ENCODE measurements at places on chromosomes 6 and 20. TPM values are rescaled to one million over a fixed set of nuclear protein-coding genes. Genes with fewer than 3 reads are reported as not detected.
A peak's percentile ranks its signal among the peaks of the same experiment; 100 is the strongest.

Gene MYLK2
- total RNA-seq = 0.10 TPM

Gene TJAP1
- 23.2 TPM for total RNA-seq

Gene MYL9
- 1,967 TPM for total RNA-seq

DNA sequence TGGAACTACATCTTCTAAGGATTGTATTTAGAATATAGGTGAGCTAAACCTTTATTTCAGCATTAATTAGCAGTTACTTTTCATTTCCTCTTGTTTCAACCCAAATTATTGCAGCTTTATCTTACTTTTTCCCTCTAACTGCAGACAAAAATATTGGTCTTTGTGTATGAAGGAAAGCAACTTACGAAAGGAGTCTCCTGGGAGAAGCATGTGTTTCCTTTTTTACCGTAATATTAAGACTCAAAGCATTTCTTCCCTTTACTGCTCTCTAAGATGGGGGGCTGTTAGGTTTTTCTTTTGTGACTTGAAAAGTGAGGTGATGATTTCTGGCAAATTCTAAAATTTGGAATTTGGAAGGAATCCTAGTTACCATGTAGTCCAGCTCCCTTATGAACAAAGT is 111.0 kb downstream of the TCP11 start:
- no peak for DNase-seq

- no peak for DNase-seq
Measured at GRCh38 chr20:6045566-6045965, 8.3 kb downstream of the LRRN4 start.

GRCh38 chr6:100751590-100751989 is 129.5 kb downstream of the ASCC3 start:
- DNase-seq = no peak

GRCh38 chr6:155970876-155971708 is 515.5 kb upstream of the NOX3 start:
- DNase-seq = no peak

DNA sequence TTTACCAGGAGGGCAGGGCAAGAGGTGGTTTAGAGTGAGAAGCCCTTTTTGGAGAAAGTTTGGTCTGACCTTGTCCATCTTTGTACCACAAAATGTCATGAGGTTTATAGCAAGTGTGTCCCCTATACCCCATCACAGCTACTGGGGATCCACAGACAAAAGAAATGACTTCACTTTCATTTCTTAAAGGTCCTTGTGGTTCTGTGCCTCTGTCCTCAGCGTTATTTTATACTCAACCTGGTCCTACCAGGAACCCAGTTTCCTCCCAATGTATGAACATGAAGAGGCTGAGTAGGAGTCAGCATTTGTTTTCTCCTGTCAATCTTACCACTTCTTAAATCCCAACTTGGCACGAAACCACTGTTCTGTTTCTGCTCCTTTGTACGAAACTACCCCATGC is 157.6 kb downstream of the NFATC2 start:
- no peak for DNase-seq

GRCh38 chr20:12072221-12072953 is 154.7 kb downstream of the BTBD3 start:
- peak; percentile 46 for DNase-seq

All from left ventricle myocardium superior (tissue), 1 donor.